ENCODE measurements at places on chromosomes 4 and X. TPM values are rescaled to one million over a fixed set of nuclear protein-coding genes. Genes with fewer than 3 reads are reported as not detected.

DUSP9 gene
- polyA plus RNA-seq: 3.1 TPM

ADD1 gene
- polyA plus RNA-seq: 320 TPM

TRPC5OS gene
- 0.12 TPM for polyA plus RNA-seq

DUX4 gene
- 0.68 TPM for polyA plus RNA-seq

FRG2 gene
- not detected for polyA plus RNA-seq

NEXMIF gene
- polyA plus RNA-seq: 14.9 TPM

IL2 gene
- not detected for polyA plus RNA-seq

MTCP1 gene
- polyA plus RNA-seq: 17.1 TPM

TMEM271 gene
- polyA plus RNA-seq: 17.1 TPM

MAGEA9B gene
- polyA plus RNA-seq: not detected

NLGN3 gene
- 148 TPM for polyA plus RNA-seq

VCX2 gene
- polyA plus RNA-seq: not detected

IQCM gene
- polyA plus RNA-seq: not detected

HTN3 gene
- polyA plus RNA-seq: not detected

GPAT3 gene
- 3.6 TPM for polyA plus RNA-seq

HTRA3 gene
- 9.0 TPM for polyA plus RNA-seq

GAB1 gene
- 38.6 TPM for polyA plus RNA-seq

PAGE5 gene
- polyA plus RNA-seq: not detected

FAM9C gene
- 0.38 TPM for polyA plus RNA-seq

CCDC120 gene
- 22.4 TPM for polyA plus RNA-seq

HPSE gene
- 4.3 TPM for polyA plus RNA-seq

KIT gene
- polyA plus RNA-seq: 28.0 TPM

XAGE1B gene
- not detected for polyA plus RNA-seq

PPEF1 gene
- polyA plus RNA-seq: 3.1 TPM

ADH7 gene
- not detected for polyA plus RNA-seq

TEX11 gene
- 0.08 TPM for polyA plus RNA-seq

SLITRK4 gene
- 18.6 TPM for polyA plus RNA-seq

BEX1 gene
- 408 TPM for polyA plus RNA-seq

RENBP gene
- 11.6 TPM for polyA plus RNA-seq

CENPE gene
- polyA plus RNA-seq: 7.1 TPM

IQSEC2 gene
- polyA plus RNA-seq: 47.8 TPM

VSIG1 gene
- 1.00 TPM for polyA plus RNA-seq

BCOR gene
- polyA plus RNA-seq: 31.2 TPM

CCKAR gene
- polyA plus RNA-seq: 0.89 TPM

TSPAN6 gene
- polyA plus RNA-seq: 69.9 TPM

VEGFC gene
- 4.8 TPM for polyA plus RNA-seq

IL2RG gene
- polyA plus RNA-seq: 0.93 TPM

SPANXN1 gene
- polyA plus RNA-seq: not detected

CYTL1 gene
- polyA plus RNA-seq: 4.7 TPM

All from spinal cord (tissue), 10 donors.